ENCODE measurements at places on chromosomes 3 and 15.

GRCh38 chr3:42799376-42799775 lies 4.9 kb downstream of the HIGD1A start:
- DNase-seq, result no peak

DNA sequence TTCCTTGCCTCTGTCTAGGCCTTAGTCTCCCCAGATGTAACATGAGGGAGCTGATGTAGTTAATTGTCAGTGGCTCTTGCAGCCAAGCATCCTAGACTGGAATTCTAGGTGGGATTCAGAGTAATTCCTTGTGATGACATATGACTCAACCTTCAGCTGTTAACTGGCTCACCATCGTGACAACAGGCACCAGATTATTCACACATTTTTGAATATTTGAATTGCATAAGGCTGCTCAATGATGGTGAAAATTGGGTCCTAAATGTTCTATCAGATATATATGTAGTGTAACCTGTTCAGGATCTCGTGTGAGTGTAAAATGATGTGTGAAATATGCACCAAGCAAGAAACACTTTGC lies 405.1 kb downstream of the LPP start:
- no peak for DNase-seq

- no peak for DNase-seq
Observed at GRCh38 chr3:136994772-136995516, 37.2 kb downstream of the IL20RB start.

DNA sequence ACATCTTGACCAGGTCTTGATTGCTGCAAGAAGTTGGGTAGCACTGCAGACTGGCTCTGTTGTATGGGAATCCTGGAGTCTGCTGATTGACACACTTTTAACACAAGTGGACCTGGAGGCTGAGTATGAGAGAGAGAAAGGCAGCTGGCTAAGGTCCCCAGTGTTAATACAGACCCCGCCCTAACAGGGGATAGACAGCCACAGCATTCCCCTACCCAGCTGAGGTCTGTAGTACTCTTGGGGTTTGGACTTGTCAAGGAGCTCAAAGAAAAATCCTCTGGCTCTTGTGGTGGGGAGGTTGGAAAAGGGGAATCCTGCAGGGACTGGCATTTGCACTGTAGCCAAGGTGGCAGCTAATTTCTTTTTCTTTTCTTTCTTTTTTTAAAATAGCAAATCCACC lies 192.7 kb downstream of the ZNF621 start:
- DNase-seq, result no peak

- no peak for DNase-seq
Observed at GRCh38 chr3:97970156-97970555, 2.1 kb downstream of the RIOX2 start.

- no peak for DNase-seq
Observed at GRCh38 chr3:41259449-41260062, 60.3 kb downstream of the CTNNB1 start.

DNA sequence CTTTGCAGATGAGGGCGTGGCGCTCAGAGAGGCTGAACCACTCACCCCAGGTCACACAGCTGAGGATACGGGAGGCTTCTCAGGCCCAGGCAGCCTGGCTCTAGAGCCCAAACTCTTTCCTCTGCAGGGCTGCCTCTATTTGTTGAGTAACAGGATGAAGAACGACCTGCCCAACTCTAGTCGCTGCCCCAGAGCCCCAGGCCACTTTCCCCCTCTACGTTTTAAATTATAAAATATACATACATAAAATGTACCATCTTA lies 19.2 kb upstream of the ZXDC start:
- DNase-seq, result no peak

GRCh38 chr3:5054098-5054497 lies 68.0 kb upstream of the ARL8B start:
- DNase-seq, result no peak

DNA sequence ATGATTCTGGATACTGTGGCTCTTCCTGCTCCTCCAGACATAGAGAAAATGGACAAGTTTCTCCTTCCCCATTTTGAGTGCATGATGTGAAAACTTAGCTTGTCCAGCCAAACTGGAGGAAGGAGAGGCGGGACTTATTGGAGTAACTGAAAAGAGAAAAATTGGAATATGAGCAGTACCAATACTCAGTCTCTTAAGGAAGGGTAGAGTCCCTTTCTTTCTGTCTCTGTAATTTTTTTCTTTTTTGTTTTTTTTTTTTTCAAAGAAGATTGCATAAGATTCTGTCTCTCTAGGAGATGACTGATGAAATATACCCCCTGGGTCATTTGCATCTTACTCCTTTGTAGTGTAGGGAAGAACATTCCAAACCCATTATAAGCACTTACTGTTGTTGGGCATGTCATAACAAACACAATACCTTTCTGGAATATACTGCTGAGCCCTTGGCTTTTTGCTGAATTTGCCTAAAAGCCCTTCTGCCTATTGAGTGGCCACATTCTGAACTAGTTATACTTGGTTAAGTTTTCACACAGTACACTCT lies 498.1 kb upstream of the TPRG1 start:
- no peak for DNase-seq

DNA sequence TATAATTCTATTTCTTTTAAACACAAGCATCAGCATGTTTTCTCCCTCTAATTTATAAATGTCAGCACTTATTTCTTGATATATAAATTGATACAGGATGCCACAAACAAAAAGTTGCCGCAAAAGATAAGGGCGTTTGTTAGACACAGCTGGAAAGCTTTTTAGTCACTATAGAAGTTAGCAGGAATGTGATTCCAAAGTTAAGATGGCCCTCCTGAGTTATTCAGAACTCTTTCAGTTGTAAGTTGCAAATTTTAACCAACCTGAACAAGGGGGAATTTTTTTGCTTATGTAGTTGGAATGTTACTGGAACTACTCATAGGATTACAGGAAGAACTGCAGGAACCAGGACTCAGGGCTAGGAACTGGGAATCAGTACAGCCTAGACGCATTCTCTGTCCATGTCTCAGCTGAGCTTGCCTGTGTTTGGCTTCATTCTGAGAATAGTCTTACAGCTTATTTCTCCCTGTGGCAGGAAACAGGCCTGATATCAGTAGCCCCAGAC lies 166.3 kb downstream of the VGLL4 start:
- DNase-seq, result no peak

DNA sequence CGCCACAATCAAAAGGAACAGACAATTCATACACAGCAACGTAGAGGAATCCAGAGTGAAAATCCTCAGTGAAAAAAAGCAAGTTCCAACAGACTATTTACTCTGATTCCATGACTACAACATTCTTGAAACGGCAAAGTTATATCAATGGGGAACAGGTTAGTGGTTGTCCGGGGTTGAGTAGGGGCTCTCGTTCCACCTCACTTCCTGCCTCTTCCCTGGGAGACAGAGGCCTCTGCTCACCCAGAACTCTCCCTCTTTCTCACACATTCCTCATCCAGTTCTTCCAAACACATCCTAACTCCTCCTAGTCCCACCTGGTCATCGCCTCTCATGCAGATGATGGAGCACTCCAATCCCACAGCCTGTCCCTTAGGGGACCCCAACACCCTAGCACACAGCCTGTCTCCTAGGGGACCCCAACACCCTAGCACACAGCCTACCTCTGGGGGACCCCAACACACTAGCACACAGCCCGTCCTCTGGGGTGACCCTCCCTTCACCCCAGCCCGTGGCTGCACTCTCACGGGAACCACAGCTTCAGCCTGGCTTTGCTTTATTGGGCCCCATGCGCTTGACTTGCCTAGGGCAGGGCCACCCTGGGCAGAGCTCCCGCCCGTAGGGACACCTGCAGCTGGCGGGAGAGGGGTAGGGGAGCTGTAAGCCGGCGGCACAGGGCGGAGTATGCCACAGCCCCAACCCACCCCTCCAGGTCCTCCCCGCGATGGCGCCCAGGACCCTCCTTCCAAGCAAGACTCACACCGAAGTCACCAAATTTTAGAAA lies 5.2 kb downstream of the OCA2 start:
- no peak for DNase-seq

GRCh38 chr15:89203705-89204273 lies 17.6 kb downstream of the RLBP1 start:
- no peak for DNase-seq

- DNase-seq, result no peak
Observed at GRCh38 chr3:193029800-193030199, 112.1 kb upstream of the MB21D2 start.

- no peak for DNase-seq
Observed at GRCh38 chr3:18245721-18246120, 179.4 kb downstream of the SATB1 start.

DNA sequence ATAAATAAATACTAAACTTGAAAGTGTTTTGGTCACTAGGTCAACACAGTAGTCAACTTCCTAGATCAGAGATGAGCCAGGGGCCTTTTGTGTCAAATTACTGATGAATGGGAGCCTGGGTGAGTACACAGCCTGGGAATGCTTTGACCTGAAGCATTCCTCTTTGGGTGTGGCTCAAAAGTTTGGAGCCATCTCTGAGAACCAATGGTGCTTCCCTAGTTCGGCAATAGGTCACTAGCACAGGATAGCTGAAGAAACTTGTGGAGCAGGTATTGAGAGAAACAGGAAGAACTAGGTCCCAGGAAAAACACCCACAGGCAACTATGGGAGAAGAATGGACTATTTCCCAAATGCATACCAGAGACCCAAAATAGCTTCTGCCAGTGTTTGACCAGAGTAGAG lies 56.6 kb upstream of the PLXND1 start:
- DNase-seq, result no peak

DNA sequence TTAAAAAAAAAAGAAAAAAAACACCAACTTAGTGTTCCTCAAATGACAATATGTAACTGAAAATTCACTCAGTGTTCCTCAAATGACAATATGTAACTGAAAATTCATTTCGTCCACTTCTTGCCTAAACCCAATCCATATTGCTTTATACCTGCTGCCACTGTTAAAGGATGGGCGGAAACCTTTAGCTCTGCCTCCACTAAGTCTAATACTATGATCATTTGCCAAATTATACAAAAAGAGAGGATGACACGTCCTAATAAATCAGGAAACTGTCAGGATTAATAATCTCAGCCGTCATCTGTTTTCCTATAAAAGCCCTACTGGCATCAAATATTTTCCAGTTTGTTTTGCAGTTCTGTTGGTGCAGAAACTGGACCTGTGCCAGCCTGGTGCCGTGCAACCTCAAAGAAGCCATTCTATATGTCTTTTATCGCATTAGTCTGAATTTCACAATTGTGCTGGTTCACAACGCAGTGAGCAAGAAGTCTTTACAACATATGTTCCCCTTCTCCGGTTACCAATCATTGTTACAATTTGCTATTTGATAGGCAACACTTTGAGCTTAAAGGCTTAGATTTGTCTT lies 160.4 kb upstream of the KCNH8 start:
- no peak for DNase-seq

DNA sequence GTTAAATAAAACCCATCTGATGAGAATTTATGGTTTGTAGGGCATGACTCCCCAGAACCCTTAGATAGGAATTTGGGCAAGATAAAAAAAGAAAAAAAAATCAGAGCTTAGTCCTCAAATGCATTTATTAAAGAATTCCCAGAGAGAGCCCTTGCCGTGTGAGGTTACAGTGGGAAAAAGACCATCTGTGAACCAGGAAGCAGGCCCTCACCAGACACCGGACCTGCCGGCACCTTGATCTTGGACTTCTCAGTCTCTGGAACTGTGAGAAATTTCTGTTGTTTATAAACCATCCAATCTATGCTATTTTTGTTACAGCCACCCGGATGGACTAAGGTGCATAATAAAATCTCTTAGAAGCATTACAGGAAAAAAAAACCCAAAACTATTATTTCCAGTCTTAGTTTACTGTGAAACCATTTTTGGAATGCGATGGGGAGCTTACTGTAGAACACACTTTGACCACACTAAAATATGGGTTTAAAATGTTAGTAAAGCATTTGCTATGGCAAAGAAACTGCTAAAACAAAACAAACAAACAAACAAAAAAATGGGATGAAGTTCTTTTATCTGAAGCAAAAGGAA lies 72.2 kb downstream of the LEKR1 start:
- DNase-seq, result no peak

GRCh38 chr3:122322095-122323075 lies 2.7 kb upstream of the CSTA start:
- DNase-seq, result no peak

DNA sequence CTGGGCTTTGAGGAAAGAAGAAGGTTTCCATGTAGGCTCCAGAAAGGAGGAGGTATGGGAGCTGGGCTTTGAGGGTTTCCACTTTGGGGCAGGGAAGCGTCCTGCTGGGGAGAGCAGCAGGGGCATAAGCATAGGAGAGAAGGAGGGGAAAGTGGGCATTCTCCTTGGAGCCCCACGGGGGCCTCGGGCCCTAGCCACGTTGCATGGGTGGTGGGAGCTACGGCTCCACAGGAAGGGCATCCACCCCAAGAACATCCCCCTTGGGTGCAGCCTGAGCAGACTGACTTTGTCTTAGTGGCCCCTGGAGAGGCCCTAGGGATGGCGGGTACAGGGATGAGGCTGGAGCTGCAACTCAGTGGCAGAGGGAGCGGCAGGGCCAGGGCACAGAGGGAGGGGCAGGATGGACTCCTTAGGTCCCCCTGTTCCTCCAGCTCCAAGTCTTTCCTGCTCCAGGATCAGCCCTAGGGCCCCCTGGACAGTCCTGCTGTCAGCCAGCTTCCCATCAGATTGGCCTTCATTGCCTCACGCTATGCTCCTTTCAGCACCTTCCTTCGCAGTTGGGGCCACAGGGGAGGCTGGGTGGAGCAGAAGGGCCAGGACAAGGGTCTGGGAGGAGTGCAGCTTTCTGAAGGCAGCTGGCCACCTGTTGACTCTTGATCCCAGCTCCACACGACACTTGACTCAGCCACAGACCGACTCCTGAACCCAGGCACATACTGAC lies 22.9 kb downstream of the PRR20G start:
- no peak for DNase-seq

GRCh38 chr3:163939926-163940325 lies 1138.4 kb downstream of the SI start:
- no peak for DNase-seq

DNA sequence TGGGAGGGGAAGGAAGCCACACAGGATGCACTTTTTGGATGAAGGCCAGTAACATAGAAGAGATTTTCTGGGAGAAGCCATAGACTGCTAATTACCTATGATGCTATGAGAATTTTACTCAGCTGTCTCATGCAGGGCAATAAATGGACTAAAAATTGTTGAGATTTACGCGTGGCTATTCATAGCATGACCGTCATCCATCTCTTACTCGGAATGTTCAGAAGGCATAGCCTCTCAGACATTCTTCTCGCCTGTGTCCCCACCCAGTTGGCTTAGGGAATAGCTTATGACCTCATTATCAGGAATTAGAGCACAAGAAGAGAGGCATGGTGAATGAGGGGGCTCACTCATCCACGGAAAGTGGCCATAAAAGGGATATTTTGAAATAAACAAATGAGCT lies 107.9 kb upstream of the ATP10A start:
- DNase-seq, result no peak

Data from left renal cortex interstitium (tissue), 4 donors.